ENCODE measurements at places on chromosomes 12 and 14.

DNA sequence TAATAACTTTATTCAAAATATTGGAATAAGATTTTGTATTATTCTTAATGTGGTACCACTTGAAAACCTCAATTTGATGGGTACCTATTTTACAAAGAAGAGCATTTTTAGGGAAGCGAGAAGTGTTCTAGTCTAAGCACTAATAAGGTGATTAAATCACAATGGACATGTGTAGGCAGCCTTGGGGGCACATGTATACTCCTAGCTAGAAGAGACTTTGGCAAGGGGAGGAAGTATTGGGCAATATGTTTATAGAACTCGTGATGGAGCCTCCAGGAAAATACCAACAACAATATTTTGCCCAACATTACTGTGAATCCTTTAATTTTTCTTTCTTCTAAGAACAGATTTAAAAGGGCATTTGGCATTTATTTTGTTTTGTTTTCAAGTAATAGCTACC lies 280.3 kb downstream of the ADAMTS20 start:
- no peak for DNase-seq

DNA sequence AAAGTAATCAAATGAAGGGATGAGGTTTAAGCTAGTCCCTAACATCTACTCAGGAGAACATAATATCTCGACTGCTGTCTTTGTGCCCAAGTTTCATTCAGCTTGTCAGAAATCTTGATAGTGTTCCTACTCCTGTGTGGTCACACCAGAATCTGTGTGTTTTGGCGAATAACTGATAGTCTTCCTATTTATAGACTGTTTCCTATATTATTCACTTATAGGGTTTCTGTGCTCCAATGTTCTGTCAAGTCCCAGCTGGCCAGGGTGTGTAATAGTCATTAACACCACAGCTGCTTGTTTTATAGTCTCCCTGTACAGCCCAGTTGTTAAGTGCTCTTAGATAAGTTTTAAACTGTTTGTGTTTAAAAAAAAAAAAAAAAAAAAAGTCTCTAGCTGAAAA lies 45.9 kb downstream of the GPR135 start:
- DNase-seq = no peak

DNA sequence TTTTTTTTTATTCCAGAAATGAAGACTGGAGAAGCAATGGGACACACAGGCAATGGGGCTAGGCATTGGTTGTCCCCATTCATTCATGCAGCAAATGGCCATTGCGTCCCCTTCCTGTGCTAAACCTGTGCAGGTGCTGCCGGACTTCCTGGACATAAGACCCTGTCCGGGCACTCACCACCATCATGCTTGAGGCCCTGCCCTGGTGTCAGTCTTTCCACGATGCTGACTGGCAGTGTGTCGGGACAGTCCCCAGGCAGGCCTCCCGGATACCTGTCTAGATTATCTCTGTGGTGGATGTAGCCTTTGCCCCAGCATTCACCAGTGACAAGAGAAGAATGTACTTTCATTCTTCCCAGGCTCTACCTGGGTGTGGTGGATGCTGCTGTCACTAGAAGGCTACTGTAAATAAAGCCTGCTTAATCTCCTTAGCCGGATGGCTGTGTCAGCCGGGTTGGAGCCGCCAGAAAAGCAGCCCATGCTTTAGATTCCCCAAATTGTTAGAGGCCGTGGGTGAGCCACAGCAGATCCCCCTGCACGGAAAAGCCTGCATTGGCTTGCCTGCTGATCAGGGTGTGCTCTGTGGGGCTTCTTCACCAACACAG lies 94.5 kb upstream of the PARP11 start:
- no peak for DNase-seq

DNA sequence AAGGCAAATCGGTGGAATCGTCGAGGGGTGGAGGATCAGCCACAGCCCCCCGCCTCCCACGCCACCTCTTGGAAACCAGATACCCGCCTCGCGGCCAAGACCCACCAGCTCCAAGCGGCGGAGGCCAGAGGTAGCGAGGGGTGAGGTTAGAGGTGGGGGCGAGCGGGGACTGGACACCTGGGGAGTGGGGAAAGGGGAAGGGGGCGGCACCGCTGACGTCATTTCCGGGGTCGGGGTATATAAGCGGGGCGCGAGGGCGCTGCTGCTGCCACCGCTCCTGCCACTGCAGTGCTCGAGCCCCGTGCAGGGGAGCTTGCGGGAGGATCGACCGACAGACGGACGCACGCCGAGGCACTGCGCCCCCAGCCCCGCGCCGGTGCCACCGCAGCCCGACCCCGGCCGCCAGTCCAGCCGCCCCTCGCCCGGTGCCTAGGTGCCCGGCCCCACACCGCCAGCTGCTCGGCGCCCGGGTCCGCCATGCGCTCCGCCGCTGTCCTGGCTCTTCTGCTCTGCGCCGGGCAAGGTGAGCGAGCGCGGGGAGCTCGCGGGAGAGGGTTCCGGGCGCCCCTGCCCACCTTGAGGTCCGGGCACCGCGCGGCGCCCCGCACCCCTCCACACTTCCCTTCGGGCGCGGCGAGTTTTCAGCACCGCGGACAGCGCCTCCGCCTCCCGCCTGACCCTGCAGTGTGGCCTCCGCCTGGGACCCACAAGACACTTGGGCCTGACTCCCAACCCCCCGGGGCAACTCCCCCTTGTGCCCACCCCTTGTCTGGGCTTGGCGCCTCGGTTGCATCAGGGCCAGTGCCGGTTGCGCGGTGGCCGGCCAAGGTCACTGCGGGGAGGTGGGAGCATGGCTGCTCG lies at the start of gene CHGA:
Gene CHGA, plus strand, starts transcription at position 268 of the 861 bp plus-strand sequence. Its CDS starts 210 bp downstream, at position 478.
- DNase-seq = no peak

GRCh38 chr12:95114766-95115405 lies 41.5 kb upstream of the NR2C1 start:
- no peak for DNase-seq

DNA sequence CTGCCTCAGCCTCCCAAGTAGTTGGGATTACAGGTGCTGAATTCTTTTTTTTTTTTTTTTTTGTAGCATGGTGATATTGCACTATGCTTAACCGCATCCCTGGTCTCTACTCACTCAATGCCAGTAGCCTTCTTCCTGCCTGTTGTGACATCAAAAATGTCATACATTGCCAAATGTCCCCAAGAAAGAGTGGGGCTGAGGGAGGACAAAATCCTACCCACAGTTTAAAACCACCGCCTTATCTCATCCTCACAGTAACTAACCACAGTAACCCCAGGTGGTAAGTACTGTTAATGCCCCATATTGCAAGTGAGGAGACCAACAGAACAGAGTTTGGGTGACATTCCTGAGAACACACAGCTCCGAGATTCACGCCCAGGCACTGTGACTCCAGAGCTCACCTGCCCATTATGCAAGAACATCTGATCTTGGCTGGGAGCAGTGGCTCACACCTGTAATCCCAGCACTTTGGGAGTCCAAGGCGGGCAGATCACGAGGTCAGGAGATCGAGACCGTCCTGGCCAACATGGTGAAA lies 19.6 kb downstream of the MORN3 start:
- DNase-seq = peak; percentile 65

GRCh38 chr14:74474376-74474775 lies 18.7 kb downstream of the NPC2 start:
- no peak for DNase-seq

DNA sequence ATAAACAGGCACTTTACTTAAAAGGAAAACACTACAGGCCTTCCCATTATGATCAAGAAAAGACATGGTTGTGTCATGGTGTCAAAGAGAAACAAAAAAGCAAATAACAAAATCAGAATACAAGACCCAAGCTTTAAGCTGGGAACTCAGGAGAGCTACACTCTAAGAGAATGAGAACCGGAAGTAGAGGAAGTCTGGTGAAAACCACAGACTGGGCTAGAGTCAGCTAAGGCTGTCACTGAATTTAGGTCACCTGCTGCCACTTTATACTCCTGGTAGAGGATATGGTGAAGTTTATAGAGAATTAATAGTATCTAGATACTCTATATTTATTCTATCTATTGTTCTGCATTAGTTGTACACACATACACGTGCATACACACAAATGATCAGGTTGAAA lies 971.7 kb downstream of the FLRT2 start:
- peak; percentile 6 for DNase-seq

DNA sequence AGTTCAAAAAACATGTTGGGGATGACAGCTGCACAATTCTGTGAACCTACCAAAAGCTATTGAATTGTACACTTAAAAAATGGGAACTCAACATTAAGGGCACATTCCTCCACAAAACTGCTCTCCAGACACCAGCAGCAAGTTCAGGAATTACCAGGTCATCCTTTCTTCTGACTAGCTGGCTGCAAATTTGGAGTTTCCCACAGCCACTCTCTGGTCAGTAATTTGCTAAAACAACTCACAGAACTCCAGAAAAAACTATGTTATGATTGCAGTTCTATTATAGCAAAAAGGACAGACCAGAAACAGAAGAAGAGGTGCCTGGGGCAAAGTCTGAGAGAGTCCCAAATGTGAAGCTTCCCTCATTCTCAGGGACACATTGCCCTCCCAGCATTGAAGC lies 20.1 kb upstream of the PLEKHD1 start:
- DNase-seq = no peak

GRCh38 chr12:51672334-51672733 lies 81.3 kb downstream of the SCN8A start:
- no peak for DNase-seq

DNA sequence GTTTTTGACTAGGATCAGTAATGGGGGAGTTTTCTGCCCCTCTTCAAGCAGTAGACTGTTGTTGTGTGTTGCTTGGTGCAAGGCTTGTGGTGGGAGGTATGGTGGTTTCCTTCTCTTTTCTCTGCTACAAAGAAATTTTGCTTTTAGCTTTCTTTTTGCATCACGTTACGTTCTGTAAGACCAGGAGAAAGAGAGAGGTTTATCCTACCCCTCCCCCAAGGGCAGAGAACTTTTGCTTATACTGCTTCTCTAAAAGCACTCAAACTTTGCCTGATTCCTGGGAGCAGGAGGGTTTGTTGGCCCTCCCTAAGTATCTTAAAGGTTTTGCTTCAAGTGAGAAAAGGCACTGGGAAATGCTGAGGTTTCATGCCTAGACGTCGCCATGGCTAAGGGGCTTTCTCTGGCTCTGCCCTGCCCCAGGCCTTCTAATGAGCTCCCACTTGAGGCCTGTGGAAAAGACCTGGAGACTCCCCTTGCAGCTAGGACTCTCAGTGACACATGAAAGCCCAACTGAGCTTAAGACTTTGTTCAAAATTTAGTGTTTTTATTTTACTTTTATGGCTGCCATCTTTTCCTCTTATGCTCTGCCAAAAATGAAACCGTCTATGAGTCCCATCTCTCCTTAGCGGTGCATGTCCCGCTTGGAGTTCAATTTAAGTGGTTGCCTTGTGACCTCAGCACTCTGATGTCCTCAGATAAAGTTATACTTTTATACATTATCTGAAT lies 49.2 kb downstream of the EIF2S3B start:
- no peak for DNase-seq

DNA sequence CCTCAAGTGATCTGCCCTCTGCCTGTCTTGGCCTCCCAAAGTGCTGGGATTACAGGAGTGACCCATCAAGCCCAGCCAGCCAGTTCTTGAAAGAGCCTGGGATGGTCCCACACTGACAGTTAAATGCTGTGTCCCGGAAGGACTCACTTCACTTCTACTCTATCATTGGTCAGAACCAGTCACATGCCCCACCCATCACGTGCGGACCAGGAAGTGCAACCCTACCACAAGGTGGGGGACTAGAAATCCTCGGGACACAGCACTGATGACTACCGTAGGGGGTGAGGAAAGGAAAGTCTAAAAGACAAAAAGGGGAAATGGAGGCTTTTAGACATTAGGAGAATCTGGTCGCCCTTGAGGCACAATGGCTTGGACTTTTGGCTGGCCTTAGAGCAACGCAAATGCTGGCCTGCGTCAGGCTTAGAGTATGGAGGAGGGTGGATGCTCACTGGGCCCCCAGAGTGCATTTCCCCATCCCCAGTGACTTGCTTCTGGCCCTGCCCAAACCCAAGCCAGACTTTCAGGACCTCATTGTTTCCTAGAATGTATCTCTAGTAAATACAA lies 207.7 kb downstream of the TTC8 start:
- DNase-seq = no peak

DNA sequence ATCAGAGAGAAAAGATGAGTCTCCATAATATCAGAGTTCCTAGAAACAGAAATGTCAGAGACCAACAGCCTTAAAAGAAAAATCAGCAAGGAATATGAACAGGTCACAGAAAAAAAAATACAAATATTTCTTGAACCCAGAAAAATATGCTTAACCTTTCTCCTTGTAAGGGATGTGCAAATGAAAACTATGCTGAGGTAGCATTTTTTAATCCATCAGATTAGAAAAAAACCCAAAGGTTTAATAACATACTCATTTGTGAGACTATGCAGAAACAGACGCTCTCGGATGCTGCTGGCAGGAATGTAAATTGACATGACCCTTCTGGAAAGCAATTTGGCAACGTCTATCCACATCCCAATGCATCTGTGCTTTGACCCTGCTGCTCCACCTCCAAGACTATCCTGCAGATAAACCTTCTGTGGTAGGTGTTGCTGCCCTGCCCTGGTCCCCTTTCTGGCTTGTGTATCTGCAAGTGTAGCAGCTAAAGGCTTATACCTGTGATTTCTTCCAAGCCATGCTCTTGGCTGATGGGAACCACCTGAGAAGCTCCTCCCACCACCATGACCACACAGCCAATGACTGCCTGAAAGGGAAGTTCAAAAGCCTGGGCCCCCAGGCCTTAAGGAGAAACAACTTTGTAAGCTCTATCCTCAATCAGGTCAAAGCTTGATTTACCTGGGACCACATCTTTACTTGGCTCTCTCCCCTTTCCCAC lies 49.4 kb downstream of the LTBP2 start:
- DNase-seq = no peak

DNA sequence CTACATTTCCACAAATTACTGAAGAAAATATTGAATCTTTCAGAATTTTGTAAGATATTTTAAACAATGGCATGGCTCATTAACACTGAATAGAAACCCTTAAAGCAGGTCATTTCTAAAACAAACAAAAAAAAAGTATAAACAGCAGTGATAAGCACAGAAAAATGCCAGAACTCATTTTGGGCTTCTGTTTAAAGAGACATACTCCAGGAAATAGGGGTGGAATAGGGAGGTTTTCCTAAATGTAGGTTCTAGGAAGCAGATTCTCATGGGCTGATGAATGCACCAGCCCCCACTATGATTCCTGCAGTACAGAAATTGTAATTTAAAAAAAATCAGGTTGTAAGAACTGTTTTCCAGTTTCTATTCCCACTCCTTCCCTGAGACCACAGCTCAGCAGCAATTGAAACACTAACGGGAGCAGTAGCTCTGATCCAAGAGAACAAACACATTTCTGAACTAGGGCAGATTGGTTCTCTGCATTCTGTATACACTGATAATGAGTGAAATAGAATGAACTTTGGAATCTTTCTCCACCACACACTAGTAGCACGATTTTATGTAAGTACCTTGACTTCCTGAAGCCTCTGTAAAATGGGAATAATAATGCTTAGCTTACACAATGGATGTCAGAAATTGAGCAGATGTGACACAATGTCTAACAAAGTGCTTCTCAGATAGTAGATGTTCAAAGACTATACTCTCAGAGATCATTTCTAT lies 115.6 kb upstream of the TMTC1 start:
- no peak for DNase-seq

DNA sequence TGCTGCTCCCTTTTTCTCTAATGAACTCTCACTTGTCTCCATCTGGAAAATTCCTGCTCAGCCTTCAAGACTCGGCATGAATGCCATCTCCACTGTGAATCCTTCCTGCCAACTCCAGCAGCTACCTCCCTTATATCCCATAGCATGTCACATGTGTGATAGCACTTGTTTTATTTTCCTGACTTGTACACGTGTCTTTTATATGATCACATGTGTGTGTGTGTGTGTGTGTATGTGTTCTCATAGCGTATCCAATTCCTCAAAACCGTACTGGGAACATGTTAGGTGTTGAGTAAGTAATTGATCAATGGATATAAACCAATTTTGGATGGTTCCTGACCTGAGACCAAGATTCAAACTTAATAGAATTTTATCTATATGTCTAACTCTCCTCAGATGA lies 1107.7 kb downstream of the GALC start:
- no peak for DNase-seq

Measured in CD4-positive, alpha-beta memory T cell (primary cell).